ENCODE measurements at places on chromosomes 6 and 20. TPM values are rescaled to one million over a fixed set of nuclear protein-coding genes. Genes with fewer than 3 reads are reported as not detected.

- DNase-seq = no peak
- H3K27me3 ChIP-seq = no peaks in the 10 kb centered on the region
Observed at GRCh38 chr20:63900413-63900812, 5.5 kb downstream of the DNAJC5 start.

DNA sequence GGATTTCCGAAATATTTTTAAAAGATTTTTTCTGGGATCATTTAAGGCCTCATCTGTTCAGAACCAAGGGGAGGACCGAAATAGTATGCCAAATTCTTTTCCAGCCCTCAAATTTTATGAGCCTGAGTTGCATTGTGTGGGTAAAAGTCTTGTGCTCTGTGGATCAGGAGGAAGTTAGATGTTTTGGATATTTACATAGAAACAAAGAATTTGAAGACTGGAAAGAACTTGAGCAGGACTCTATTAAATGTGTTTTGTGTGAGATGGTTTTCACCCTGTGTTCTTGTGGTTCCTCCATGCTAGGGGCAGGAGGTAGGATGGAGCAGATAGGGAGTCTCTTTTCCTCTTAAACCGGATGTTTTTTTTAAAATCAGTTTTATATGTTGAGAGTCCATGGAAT is 329.1 kb downstream of the LAMA2 start:
- no peaks in the 10 kb centered on the region for H3K36me3 ChIP-seq
- no peak for DNase-seq
- peaks cover 8% of the 10 kb centered on the region for H3K4me1 ChIP-seq
- H3K27me3 ChIP-seq = no peaks in the 10 kb centered on the region

GRCh38 chr6:3228046-3228671 is 706 bp upstream of the TUBB2B start:
- peak overlapping the region; percentile 60 for H3K27ac ChIP-seq
- H3K4me3 ChIP-seq = peak overlapping the region; percentile 95

DNA sequence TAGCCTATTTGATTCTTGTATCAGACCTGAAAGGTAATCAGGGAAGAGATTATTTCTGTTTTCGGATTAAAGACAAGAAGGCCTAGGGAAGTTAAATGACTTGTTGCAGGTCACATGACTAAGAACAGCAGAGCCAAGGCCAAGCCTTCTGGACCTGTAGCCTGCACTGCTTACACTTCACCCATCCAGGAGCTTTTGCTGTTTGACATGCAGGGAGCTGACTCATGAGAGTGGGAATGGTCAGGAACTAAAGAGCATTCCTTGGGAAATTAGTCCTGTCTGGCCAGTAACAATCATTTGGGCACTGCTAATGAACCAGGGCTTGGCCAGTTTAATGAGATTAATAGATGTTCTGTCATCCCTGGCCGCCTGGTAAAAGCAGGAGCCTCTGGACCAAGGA is 46.8 kb downstream of the EIF2S2 start:
- DNase-seq = no peak
- H3K4me1 ChIP-seq = peaks cover 14% of the 10 kb centered on the region
- no peaks in the 10 kb centered on the region for H3K36me3 ChIP-seq
- H3K27me3 ChIP-seq = no peaks in the 10 kb centered on the region

- H3K27ac ChIP-seq = no peak overlapping the region
- H3K4me1 ChIP-seq = peaks cover 6% of the 10 kb centered on the region
- H3K4me3 ChIP-seq = no peak overlapping the region
- H3K36me3 ChIP-seq = no peaks in the 10 kb centered on the region
Observed at GRCh38 chr6:33251395-33252012, 20.2 kb downstream of the VPS52 start.

The KCNQ2 gene
- total RNA-seq = 39.5 TPM

GRCh38 chr20:48190757-48191156 is 405.5 kb upstream of the SULF2 start:
- peaks cover 32% of the 10 kb centered on the region for H3K4me1 ChIP-seq
- no peak overlapping the region for H3K27ac ChIP-seq
- H3K27me3 ChIP-seq = peaks cover 4% of the 10 kb centered on the region
- H3K36me3 ChIP-seq = no peaks in the 10 kb centered on the region

DNA sequence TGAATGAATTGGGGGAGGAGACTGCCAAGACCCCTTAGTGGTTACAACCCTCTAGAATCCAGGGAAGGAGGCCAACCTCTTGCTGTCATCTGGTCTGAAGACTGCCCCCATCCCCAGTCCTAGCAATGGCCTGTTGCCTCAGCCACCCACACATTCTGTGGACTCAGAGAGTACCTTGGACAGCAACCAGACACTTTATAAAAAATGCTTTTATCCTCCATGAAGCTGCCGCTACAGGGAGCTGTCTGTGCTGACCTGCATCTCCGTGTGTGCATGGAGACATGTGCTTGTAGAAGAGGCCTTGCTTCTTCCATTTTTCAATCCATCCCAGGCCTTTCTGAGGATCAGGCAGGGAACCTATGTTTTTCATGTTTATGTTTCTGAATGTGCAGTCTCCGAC is 15.2 kb downstream of the CDH22 start:
- DNase-seq = peak; percentile 92
- no peaks in the 10 kb centered on the region for H3K36me3 ChIP-seq
- peaks cover 4% of the 10 kb centered on the region for H3K27me3 ChIP-seq
- H3K4me1 ChIP-seq = peaks cover 38% of the 10 kb centered on the region

Data from neural progenitor cell (in vitro differentiated cells).